Activated CD4-positive, alpha-beta T cell treated with anti-CD3 and anti-CD28 coated beads, Interleukin-2, amount 10 ng/mL, durations not matched to agents 24 days and 14 days (primary cell): ENCODE measurements at places on chromosomes 7 and 10.

GRCh38 chr7:4784799-4785198 lies 9.4 kb downstream of the AP5Z1 start:
- H3K4me1 ChIP-seq, result no peaks in the 10 kb centered on the region

- H3K27ac ChIP-seq, result no peak overlapping the region
- no peak overlapping the region for H3K4me3 ChIP-seq
- H3K27me3 ChIP-seq, result peaks cover 15% of the 10 kb centered on the region
- H3K36me3 ChIP-seq, result no peaks in the 10 kb centered on the region
These were observed 88.4 kb upstream of the MPP7 start for GRCh38 chr10:28391283-28391682.

DNA sequence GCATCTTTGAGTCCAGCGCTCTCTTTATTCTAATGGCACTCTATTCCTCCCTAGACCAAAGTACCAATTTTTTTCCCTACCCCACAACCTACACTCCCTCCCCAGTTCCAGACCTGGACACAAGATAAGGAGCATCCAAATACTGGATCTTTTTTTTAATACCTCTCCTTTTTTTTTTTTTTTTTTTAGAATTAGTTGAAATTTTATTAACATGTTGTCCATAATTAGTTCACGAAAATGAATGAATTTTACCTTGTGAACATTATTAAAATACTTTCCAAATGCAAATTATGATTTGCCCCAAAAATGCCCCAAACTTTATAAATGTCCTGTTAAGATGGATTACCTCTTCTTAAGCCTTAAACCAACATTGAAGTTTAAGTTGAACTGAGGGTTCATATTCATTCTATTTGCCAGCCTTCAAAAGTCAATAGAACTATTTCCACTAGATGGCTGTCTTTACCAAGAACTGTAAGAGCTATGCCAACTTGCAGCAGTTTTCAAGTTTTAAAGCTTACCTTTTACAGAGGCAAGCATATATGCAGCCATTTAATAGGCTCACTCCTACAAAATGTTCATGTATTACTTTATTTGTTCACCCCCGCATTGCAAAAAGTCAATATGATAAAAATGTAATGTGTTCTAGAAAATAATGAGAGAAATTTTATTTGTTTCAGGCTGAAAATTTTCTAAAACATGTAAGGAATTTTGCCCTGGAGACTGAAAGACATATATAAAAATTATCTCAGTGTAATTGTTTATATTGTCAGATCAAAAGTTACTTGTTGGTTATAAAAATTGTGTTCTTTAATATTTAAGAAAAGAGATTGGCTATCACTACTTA lies 39.7 kb upstream of the TNKS2 start:
- H3K4me1 ChIP-seq, result peaks cover 5% of the 10 kb centered on the region
- no peaks in the 10 kb centered on the region for H3K36me3 ChIP-seq
- no peak overlapping the region for H3K27ac ChIP-seq
- H3K4me3 ChIP-seq, result no peak overlapping the region
- peaks cover 49% of the 10 kb centered on the region for H3K27me3 ChIP-seq

DNA sequence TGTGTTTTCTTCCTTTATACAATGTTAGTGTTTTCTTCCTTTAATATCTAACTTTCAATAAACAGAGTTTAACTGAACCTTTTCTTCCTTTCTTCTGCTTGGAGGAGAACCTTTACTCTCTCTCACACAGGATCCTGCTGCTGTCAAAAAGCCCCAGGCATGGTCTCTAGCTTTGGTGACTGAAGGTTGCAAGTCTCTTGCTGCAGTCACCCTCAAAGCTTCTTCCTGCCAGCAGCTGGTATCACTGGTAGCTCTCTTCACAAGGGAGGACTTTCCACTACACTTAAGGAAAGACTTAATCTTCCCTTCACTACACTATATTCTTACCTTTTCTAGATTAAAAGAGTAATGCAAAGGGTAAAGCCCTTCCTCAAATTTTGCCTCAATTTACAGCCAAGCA lies 153.4 kb downstream of the SGMS1 start:
- no peak overlapping the region for H3K4me3 ChIP-seq
- H3K4me1 ChIP-seq, result peaks cover 34% of the 10 kb centered on the region
- H3K27me3 ChIP-seq, result no peaks in the 10 kb centered on the region
- H3K36me3 ChIP-seq, result peaks cover 3% of the 10 kb centered on the region

- H3K4me1 ChIP-seq, result no peaks in the 10 kb centered on the region
- no peak overlapping the region for H3K4me3 ChIP-seq
- DNase-seq, result no peak
- no peaks in the 10 kb centered on the region for H3K27me3 ChIP-seq
- no peak overlapping the region for H3K27ac ChIP-seq
These were observed 151.9 kb downstream of the NEURL1 start for GRCh38 chr10:103645141-103646054.

DNA sequence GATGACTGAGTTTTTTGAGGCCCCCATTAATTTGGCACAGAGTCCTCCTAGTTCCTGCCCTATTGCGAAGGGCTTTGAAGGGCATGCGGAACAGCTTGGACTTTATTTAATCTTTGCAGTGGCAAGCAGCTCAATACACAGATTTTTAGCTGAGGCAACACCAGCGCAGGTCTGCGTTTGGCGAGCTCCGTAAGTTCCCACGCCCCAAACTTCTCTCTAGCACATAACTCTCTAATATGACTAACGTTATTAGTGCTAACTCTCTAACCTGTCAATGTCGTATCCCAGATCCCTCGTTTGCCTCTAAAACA lies 366 bp upstream of the TAF3 start:
- no peak for DNase-seq
- peak overlapping the region; percentile 88 for H3K27ac ChIP-seq
- H3K36me3 ChIP-seq, result peaks cover 9% of the 10 kb centered on the region
- H3K27me3 ChIP-seq, result peaks cover 21% of the 10 kb centered on the region
- H3K4me3 ChIP-seq, result peak overlapping the region; percentile 97

DNA sequence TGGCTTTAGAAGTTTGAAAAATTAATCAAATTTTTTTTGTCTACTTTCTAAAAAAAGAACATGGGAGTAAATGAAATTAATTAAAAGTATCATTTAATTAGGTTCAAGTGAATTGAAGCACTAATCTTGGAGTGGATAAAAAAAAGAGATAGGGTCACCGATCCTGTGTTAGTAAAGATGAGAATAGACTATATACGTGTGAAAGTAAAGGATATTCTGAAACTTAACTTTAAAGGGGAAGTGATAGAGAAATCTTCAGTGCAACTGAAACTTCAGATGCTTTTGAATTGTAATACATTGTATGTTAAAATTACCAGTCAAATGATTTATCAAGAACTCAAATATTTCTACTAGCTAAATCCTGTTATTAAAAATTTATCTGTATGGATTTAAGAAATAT lies 4.8 kb downstream of the NHLRC2 start:
- no peak for DNase-seq
- peaks cover 21% of the 10 kb centered on the region for H3K4me1 ChIP-seq
- H3K27me3 ChIP-seq, result no peaks in the 10 kb centered on the region
- H3K27ac ChIP-seq, result no peak overlapping the region

- no peak overlapping the region for H3K4me3 ChIP-seq
- peaks cover 2% of the 10 kb centered on the region for H3K36me3 ChIP-seq
- peaks cover 47% of the 10 kb centered on the region for H3K4me1 ChIP-seq
- H3K27me3 ChIP-seq, result peaks cover 53% of the 10 kb centered on the region
- H3K27ac ChIP-seq, result no peak overlapping the region
These were observed 1.9 kb downstream of the SKIDA1 start for GRCh38 chr10:21523557-21524008.
